ENCODE measurements at places on chromosomes 1 and 21.
A peak's percentile ranks its signal among the peaks of the same experiment; 100 is the strongest.

DNA sequence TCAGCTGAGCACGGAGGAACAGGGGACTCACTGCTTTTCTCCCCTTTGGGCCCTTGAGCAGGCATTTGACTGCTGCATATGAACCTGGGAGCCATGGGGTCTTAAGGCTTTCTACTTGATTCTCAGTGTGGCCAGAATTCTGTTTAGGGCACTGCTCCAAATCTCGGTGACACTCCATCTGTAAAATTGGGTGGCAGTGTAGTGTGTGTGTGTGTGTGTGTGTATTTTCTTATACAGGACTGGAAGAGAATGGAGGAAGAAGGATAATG is 162.2 kb downstream of the PBX1 start:
- DNase-seq = no peak

GRCh38 chr1:216045400-216045799 is 377.8 kb downstream of the USH2A start:
- DNase-seq = no peak

GRCh38 chr1:209646558-209646957 is 5.7 kb downstream of the LAMB3 start:
- DNase-seq = no peak

DNA sequence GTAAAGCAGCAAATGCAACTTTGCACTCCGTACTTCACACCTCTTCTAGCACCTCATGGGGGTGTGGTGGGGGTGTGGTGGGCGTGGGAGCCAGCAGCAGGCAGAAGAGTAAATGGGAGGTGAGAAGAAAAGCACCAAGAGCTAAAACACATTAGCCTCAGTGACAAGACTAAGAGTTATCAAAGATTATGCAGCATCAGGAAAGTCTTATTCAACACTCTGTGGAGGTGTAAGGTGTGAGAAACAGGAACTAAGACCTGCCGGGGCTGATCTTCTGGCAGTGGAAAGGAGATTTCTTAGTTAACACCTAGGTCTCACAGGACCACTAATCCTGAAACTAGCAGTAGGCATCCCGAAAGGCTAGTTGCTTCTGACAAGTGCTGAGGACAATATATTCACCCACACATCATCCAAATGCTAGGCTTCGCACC is 9.9 kb downstream of the TGFBR3 start:
- peak; percentile 21 for DNase-seq

GRCh38 chr1:113042285-113043143 is 30.5 kb upstream of the LRIG2 start:
- DNase-seq = no peak

DNA sequence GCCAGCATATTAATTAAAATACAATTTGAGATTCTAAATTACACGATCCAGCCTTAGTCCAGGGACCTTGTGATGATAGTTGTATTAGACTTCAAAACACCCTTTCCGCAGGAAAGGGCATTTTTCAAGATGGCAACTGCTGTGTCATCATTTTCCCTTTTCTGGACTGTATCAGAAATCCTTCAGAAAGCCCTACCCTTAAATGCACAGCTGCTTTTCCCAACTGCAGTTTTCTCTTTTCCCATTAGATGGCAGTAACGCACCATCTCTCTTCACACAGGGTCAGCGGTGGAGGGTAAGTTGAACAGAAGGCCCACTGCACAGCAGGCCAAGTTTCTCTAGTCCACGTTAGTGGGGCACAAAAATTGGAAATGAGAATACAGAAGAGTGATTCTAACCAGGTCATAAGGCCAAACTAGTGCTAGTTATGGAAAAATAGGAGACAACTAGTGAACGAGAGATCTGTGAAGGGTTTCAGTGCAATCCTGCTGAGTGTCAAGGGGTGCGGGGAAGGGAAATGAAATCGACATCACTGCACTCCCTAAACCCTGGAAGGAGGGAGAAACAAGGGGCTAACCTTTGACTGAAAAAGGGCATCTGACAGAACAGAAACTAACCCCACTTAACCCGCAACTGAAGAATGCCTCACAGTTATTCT is 22.1 kb upstream of the TDRD10 start:
- DNase-seq = peak; percentile 56

DNA sequence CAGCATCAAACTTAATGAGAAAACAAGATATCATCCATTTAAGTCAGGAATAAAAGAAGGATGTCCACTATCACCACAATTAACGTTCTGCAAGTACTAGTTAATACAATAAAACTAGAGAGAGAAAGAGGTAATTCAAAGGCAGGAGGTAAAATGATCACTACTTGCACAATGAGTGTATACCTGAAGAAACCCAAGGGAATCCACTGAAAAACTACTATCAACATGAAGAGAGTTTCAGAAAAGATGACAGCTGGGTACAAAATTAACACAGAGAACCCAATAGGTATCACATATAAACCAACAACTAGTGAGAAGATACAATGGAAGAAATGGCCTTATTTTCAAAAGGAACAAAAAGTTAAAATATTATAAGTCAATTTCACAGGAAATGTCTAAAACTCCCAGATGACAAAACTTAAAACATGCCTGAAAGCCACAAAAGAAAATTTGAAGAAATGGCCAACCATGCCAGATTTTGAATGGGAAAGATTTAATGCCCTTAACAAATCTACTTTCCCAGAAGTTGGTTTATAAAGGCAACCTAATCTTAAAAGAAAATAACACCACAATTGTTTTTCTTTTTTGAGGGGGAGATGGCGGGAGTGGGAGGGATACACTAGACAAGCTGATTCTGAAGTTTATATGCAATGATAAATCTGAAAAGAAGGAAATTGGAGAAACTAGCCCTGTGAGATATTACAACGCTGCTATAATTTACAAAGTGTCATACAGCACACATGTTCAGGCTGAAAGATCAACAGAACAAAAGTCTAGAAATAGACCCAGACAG is 17.8 kb downstream of the VPS26C start:
- no peak for DNase-seq

GRCh38 chr1:160108888-160109662 is 6.5 kb upstream of the ATP1A2 start:
- no peak for DNase-seq

DNA sequence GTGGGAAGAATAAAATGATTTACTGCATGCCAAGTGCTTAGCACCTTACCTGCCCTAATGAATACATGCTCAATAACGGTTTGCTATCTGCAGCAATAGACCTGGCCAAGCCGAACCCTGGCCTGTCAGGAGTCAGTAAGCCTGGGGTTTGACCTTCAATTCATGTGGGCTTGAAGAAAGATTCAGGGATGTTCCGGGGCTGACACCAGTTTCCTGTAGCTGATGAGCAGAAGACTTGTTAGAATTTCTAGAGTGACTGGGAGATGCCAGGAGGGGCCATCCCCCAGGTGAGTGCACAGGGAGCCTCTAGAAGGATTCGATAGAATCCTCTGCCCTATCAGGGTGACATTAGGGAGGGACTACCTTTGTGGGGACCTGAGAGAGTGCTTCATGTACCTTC is 210.9 kb downstream of the HIVEP3 start:
- DNase-seq = no peak

DNA sequence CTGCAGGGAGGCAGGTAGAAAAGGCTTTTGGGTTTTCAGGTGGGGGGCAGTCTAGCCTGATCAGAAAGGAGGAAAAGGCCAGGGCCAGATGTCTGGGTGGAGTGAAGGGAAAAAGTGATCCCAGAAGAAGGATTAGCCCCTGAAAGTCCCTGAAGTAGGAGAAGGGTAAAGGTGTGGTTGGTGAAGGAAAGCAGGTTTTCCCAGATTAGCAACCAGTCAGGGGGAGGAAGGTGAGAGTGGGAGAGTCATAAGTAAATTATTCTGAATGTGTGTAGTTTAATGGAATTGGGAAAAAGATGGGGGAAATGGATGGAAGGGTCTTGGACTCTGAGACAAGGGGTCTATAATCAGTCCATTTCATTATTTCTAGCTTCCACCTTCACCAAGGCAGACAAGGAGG is 647 bp upstream of the SPRR1A start:
- no peak for DNase-seq

DNA sequence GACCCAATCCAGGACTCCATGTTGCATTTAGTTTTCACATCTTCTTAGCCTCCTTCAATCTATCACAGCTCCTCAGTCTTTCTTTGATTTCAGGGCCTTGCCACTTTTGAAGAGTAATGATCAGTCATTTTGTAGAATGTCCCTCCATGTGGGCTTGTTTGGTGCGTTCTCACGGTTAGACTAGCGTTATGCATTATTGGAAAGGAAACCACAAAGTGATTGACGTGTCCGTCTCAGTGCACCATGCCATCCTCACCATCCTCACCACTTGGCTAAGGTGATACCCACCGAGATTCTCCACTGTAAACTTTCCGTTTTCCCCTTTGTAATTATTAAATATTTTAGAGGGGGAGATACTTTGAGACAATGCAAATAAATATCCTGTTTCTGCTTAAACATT is 59.6 kb upstream of the OLIG2 start:
- no peak for DNase-seq

- no peak for DNase-seq
These were observed 117.5 kb downstream of the MACF1 start for GRCh38 chr1:39321979-39322378.

DNA sequence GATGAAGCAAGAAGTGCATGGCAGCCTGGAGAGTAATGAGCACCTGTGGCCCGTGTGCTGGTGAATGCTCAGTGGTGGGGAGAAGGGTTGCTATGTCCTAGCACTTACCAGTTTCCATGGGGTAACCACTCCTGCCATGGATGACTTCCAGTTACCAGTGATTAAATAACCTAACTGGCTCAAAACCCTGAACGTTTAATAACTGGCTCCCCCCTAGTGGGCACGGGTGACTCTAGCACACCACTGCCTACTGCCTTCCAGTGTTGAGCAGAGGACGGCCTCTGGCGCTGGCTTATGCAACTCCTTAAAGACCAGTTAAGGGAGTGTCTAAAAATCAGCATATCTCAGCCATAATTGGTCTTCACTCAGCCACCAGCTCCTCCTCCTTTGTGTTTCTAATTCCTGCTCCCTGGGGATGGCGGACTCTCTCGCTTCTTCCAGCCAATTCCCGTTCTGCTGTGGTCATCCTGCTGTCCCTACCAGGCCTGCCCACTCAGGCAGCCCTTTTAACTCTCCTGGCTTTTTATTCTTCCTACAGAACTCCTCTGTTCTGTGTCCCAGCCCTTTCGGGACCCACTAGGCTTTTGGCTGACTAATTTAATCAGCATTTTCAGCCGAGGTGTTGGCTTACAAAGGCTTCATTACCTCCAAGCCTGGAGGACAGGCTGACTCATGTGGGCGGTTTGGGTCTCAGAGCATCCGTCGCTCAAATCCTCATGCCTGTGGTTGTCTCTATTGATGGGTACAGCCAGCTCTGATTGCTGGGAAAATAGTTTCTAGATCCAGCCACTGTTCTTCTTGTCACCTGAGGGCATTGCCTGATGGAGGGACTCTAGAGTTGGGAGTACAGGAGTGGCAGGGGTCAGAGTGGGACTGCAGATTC is 332.4 kb downstream of the CAMTA1 start:
- DNase-seq = no peak

GRCh38 chr1:110282395-110282794 is 56.8 kb upstream of the RBM15 start:
- no peak for DNase-seq

GRCh38 chr1:68725001-68725752 is 228.3 kb upstream of the DEPDC1 start:
- no peak for DNase-seq

- DNase-seq = no peak
These were observed 42.3 kb downstream of the ZNHIT6 start for GRCh38 chr1:85665932-85666331.

- no peak for DNase-seq
These were observed 587 bp downstream of the SCNM1 start for GRCh38 chr1:151166505-151166956.

DNA sequence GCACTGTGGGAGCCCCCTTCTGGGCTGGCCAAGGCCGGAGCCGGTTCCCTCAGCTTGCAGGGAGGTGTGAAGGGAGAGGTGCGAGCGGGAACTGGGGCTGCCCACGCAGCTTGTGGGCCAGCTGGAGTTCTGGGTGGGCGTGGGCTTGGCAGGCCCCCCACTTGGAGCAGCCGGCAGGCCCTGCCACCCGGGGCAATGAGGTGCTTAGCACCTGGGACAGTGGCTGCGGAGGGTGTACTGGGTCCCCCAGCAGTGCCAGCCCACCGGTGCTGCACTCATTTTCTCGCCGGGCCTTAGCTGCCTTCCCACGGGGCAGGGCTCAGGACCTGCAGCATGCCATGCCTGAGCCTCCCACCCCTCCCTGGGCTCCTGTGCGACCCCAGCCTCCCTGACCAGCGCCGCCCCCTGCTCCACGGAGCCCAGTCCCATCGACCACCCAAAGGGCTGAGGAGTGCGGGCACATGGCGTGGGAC is 11.6 kb downstream of the SCYL3 start:
- DNase-seq = no peak

DNA sequence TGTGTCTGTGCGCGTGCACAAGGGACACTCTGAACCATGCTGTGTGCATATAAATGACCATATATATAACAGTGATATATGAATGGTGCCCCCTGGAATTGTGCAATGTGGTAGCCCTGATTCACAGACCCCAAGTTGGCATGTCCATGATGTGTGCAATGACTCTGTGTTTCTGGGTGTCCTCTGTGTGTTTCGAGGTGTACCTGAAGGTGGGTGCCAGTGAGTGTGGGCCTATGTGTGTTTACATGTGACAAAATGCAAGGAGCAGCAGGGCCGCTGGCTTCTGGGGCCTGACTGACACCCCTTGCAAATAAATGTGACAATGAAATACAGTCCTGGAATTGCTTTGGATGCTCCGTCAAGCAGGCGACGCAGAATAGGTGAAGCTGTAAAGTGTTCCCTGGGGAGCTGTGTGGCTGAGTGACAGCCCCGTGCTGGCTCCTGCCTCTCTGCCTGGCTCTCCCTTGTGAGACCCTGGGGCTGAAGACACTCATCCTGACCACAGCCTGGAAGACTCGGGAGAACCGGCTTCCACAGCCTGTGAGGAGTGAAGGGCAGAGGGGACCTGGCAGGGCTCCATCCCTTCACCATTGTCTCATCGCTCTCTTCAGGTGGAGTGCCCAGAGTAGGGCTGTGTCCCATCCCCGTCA is 38.2 kb upstream of the CSF3R start:
- no peak for DNase-seq

DNA sequence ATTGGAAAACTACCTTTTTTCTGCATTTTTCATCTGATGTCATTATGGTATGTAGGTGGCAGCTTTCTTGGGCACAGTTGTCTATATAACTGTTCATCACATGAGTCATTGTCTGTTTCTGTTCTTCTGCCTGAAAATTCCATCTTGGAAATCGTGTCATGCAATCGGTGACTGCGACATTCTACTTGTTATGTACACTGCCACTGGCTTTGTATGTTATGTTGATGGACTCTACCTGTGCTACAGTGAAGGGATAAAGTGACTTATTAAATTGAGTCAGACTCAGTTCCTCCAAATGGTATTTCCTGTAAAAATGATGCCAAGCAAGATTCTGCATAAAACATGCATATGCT is 8.6 kb downstream of the SMAP2 start:
- no peak for DNase-seq

Data from activated gamma-delta T cell treated with Interleukin-2 at 50 U/mL for 16 hours (primary cell).